Activated gamma-delta T cell treated with Interleukin-2 at 50 U/mL for 16 hours (primary cell): ENCODE measurements at places on chromosomes 13 and 19.
A peak's percentile ranks its signal among the peaks of the same experiment; 100 is the strongest.

- DNase-seq, result no peak
Measured at GRCh38 chr13:60754211-60755090, 357.4 kb downstream of the TDRD3 start.

GRCh38 chr13:107864543-107865317 is 350.6 kb downstream of the LIG4 start:
- no peak for DNase-seq

GRCh38 chr19:13850910-13851733 is 25.8 kb upstream of the NANOS3 start:
- DNase-seq, result peak; percentile 74

GRCh38 chr13:31890946-31891345 is 140.6 kb upstream of the FRY start:
- DNase-seq, result no peak

GRCh38 chr19:45774765-45775164 is 5.7 kb upstream of the SIX5 start:
- no peak for DNase-seq

DNA sequence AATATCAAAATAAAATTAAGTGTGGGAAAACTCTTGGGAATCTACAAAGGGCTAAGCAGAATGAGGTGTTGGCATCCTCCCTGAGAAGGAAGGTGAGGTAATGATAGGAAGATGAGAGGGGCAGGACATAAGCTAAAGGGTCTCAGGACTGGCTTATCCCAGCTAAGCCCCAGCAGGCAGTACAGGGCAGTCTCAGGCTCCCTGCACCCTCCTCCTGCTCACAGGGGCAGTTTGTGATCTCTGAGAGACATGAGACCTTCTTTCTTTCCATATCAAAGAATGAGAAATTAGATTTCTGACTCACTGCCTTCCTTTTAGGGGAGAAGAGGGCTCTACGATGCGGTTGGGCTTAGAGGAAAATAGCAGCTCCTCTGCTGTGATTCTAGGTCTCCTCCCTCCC is 571.0 kb downstream of the IRS2 start:
- DNase-seq, result no peak

DNA sequence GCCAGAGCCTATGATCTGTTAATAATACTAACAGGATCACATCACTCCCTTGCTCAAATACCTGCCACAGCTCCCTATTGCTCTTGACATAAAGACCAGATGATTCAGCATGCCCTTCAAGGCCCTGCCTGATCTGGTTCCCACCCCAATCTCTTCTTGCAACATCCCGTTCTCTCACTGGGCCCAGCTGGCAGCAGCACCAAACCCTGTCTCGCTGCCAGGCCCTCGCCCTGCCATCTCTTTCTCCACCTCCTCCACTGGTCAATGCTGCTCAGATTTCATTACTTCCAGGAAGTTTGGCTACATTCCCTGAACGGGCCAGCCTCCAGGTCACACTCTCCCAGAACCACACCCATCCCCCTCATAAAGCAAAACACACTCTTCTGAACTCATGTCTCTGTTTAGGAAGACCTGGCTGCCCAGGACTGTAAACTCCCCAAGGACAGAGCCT is 8.6 kb upstream of the BCAT2 start:
- no peak for DNase-seq

DNA sequence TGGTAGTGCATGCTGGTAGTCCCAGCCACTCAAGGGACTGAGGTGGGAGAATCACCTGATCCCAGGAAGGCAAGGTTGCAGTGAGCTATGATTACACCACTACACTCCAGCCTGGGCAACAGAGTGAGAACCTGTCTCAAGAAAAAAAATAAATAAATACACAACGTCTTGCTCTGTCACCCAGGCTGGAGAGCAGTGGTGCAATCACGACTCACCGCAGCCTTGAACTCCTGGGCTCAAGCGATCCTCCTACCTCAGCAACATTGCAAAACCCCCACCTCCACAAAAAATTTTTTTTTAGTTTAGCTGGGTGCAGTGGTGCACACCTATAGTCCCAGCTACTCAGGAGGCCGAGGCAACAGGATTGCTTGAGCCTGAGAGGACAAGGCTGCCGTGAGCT is 8.8 kb downstream of the TPM4 start:
- no peak for DNase-seq

- no peak for DNase-seq
Measured at GRCh38 chr13:112447306-112447705, 71.2 kb downstream of the SPACA7 start.

GRCh38 chr13:95921485-95921884 is 131.7 kb downstream of the UGGT2 start:
- no peak for DNase-seq
